GM03348 (cell line): ENCODE measurements at places on chromosomes 7 and 10.

DNA sequence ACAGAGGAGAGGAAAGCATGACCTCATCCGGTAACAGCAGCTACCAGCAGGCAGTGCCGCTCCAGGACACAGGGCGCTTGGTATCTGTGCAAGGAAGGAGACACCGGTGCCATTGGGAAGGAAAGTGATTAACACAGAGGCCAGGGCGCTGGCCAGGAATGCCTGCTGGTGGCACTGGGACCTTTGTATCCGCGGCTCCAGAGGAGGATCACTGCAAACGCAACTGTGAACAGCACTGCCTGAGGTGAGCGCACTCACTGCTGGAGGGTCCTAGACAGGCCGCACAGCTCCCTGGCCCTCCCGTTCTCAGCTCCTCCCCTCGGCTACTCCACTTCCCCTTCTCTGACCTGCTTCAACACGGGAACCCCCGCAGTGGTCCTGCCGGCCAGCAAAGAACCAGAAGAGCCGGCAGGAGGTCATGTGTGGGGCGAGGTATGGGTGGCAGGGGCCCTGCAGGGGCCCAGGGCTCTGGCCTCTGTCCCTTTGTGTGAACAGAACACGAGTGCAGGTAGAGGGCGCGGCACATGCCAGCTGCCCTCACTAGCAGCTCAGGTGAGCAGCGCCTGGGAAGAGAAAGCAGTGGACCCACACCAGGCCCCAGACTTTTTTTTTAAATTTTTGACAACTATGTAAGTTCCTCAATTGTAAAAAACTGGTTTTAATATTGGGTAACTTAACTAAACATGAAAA lies 107.6 kb downstream of the VIPR2 start:
- no peak for DNase-seq

GRCh38 chr7:138186951-138187351 lies 110.7 kb downstream of the AKR1D1 start:
- DNase-seq, result no peak

- no peak for DNase-seq
Measured at GRCh38 chr7:28018446-28018845, 162.1 kb downstream of the JAZF1 start.

GRCh38 chr7:68423356-68423755 lies 1174.9 kb upstream of the AUTS2 start:
- DNase-seq, result no peak
